HT1080 (cell line): ENCODE measurements at places on chromosomes 1 and 21.

DNA sequence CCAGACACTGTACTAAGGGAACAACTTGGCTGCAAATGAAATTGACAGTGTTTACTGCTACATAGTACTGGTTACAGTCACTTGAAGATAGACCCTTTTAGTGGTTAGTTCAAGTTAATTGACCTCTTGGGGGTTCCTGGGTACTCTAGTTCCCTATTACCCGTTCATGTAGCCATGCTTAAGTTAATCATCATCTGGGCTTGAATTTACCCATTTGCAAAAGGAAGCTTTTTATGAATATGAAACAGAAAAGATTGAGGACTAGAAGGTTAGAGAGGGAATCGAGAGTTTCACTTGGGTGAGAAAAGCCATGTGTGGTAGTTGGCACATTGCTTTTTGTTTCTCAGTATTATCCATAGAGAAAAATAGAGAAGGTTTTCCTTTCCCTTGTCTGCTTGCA, 2.7 kb downstream of the MIA3 start:
- DNase-seq: no peak

- peak; percentile 23 for DNase-seq
These were observed 54.8 kb downstream of the RAB3GAP2 start for GRCh38 chr1:220217383-220217988.

DNA sequence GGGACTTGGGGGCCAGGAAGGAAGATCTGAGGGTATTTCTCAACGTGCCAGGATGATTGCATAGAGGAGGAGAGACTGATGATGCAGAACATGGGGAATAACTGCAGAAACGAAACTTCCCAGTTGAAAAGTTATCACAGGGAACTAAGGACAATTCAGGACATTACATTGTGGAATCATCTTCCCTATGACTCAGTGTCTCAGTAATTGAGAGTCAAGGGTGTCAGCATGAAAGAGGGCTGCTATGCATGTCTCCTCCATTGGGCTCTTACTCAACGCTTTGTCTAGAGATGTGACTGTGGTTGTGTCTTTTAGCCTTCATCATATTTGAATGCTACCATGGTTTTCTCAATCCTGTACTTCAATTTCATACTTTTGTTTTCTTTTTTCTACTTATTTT, 48.9 kb upstream of the PTGFR start:
- DNase-seq: peak; percentile 13

- DNase-seq: no peak
These were observed 239.3 kb downstream of the NPHP4 start for GRCh38 chr1:5752746-5753548.

GRCh38 chr1:21913763-21914162, 23.3 kb downstream of the HSPG2 start:
- no peak for DNase-seq

DNA sequence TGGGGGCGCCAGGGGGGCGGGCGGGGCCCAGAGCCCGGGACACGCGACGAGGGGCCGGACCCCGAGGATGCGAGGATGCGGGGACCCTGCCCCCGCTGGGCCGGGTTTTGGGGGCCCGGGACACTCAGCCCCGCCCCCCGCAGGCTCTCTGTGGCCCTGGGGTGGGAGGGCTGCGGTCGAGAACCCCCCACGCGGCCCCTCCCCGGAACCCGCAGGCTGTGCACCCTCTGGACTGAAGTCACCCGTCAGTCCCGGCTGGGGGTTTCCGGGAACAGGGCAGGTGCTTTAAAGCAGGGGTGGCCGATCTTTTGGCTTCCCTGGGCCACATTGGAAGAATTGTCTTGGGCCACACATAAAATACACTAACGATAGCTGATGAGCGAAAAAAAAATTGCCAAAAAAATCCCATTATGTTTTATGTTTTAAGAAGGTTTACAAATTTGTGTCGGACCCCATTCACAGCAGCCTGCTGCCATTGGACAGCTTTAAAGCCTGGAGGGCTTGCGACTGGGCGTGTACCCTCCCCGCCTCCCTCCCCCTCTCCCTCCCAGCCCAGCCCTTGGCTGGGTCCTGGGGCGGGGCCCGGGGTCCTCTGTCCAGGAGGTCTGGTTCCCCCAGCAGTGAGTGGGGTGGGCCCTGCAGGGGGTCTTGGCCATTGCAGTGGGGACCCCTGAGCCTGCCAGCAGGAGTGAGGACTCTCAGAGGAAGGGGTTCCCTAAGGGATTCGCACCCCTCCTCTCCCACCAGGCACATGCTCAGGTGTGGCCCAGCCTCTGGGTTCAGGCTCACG, 21.6 kb upstream of the C1orf159 start:
- DNase-seq: no peak

DNA sequence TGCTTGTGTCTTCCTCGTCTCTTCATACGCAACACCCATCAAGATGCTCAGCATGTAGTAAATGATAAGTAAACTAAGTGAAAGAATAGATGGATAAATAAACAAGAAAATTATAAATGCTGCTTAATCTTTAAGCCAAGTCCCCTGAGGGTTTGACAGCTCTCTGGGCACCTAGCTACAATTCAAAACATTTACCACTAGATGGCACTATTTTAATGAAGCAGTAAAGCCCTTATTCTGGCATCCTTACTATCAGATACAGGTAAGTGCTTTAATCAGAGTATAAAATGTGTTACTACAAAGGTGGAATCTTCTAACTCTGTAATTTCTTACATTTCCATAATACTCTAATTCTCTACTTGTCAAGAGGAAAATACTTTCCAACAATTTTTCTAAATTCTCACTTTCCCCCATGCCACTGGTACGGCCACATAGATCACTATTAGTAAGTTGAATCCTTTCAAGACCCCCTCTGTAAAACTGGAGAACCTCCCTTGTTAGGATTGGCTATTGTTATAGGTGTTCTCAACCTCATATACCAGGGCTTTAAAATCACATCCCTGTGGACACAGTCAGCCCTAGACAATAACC, 137.8 kb downstream of the BARHL2 start:
- DNase-seq: peak; percentile 24

- no peak for DNase-seq
These were observed 8.4 kb upstream of the ATXN7L2 start for GRCh38 chr1:109475261-109475660.

DNA sequence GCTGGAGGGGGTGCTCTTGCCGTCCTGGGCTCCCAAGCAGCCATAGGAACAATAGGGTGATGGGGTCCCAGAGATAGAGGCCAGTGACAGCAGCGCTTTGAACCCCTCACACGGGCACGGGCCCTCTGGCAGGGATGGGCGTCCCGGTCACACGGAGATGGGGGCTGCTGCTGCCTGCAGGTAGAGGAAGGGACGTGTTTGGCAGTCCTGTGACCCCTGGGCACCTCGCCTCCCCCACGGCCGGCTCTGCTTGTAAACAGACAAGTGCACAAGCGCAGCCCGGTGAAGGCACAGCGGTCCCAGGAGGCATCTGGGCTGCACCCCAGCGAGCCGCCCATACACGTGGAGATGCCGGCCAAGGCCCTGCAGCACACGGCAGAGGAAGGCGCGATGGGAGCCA, 36.5 kb upstream of the PDE9A start:
- no peak for DNase-seq

GRCh38 chr21:44828362-44829056, 10.6 kb upstream of the SUMO3 start:
- DNase-seq: no peak

DNA sequence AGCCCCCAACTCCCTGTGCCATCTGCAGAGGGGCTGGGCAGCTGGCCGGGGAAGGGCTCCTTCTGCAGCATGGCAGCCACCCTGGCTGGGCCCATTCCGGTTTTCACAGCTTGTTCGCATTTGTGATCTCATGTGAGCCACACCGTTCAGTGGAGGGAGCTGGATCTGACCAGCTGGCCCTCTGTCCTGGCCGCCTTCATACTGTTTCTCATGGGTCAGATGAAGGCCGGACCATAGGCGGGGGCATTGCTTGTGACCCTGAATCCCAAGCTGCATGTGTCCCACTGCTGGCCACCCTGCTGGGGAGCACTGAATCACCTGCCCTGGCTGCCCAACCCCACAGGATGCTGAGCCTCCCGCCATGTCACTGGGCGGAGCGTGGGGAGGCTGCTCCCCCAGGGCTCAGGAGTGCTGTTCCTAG, 36.4 kb upstream of the PRSS38 start:
- DNase-seq: no peak

GRCh38 chr1:24157918-24158481, 15.1 kb upstream of the IL22RA1 start:
- DNase-seq: peak; percentile 28

DNA sequence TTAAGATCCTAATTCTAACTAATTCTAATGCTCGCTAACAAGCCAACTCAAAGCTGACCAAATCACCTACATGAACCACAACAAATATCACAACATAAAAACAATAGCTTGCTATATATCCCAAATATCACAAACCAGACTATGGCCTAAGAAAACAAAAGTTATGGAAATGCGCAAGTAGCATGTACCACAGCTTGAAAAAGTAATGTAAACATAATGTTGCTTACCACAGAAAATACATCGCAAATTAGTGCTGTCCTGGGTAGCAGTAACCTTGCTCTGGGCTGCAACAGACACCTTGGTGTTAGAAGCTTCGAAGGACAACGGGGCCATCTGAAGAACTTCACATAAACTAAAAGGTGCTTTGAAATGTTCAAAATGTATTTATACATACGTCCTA, 107.4 kb upstream of the LBR start:
- no peak for DNase-seq

DNA sequence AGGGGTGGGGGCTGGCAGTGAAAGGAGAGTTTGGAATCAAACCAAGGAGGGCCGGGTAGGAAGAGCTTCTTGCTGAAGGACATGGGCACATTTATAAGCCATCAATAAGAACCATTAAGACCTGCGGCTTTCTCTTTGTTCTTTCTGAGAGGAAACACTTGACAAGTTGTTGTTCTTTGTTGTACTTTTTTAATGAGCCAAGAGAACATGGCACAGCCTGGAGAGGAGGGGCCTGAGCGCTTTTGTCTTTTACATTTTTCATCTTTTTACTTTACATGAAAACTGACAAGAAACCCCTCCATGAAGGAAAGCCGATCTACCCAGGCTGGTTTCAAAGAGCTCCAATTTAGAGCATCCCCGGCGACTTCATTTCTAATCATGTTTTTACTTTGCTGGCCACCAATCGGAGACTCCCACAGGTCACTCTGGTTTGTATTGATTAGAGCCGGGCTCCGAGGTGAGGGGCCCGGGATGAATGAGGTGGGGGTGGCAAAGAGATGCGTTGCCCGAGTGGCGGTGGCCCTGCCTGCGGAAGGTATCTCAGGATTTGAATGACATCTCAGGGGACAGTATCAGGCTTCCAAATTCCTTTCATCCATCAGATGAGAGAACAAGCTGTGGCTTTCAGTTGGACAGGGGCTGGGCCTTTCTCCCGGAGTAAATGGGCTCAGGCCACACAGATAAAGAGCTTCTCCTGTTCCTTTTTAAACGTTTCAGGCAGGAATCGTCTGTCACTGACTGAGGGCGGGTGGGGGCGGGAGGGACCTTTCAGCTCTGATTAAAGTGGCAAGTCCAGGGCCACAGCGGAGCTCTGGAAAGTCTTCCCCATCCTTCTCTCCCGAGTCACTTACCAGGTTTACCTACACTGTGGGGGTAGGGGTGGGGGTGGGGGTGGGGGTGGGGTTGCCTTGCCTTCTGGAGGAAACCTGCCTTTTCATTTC, 138.8 kb upstream of the ARHGEF16 start:
- no peak for DNase-seq

GRCh38 chr1:173064011-173064410, 13.3 kb upstream of the TNFSF18 start:
- DNase-seq: peak; percentile 13

GRCh38 chr1:248752161-248753028, 3.2 kb downstream of the LYPD8 start:
- DNase-seq: no peak

GRCh38 chr1:23050201-23050600, 30.9 kb downstream of the KDM1A start:
- DNase-seq: no peak

- peak; percentile 60 for DNase-seq
These were observed 1.4 kb downstream of the KIAA0319L start for GRCh38 chr1:35555601-35556477.

- DNase-seq: no peak
These were observed 548.8 kb upstream of the ZP4 start for GRCh38 chr1:238439511-238439910.

DNA sequence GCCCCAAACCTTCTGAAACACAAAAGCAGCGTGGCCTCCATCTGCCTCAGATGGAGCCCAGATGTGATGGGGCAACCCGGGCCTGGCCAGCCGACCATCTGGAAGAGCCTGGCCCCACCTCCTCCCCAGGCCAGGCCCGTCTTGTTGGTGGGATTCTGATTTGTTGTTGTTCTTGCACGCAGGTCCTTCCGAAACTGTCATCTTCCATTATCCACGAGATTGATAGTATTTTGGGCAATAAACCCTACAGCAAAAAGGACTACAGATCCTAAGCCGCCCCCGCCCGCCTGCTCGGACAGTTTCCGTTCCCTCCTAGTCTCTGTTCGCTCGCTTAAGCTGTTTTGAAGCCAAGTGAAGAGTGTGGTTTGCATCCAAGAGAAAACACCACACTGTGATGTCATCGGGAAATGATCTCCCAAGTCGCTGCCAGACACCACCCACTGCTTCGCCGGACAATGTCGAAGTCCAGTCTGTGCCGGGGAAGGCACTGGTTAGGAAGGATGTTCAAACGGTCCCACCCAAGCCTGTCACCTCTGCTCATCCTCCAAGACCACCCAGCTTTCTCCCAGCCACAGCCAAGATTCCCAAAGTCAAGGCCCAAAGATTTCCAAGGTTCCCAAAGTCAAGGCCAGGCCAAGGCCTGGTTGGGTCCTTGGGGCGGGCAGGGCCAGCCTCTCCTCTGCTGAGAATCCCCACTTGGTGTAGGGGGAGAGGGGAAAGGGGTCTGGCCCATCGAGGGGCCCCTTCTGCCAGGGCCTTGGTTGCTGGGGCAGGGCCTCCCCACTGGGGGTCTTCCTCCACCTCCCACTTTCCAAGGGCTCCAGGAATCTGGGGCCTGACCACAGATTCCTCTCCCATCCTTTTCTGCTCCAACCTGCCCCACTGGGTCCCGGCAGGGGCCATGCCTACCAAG, 52.9 kb downstream of the KCNAB2 start:
- DNase-seq: no peak

GRCh38 chr1:5826601-5827000, 165.6 kb downstream of the NPHP4 start:
- DNase-seq: no peak

- DNase-seq: peak; percentile 90
These were observed 43.8 kb downstream of the SLC44A3 start for GRCh38 chr1:94863919-94864318.

DNA sequence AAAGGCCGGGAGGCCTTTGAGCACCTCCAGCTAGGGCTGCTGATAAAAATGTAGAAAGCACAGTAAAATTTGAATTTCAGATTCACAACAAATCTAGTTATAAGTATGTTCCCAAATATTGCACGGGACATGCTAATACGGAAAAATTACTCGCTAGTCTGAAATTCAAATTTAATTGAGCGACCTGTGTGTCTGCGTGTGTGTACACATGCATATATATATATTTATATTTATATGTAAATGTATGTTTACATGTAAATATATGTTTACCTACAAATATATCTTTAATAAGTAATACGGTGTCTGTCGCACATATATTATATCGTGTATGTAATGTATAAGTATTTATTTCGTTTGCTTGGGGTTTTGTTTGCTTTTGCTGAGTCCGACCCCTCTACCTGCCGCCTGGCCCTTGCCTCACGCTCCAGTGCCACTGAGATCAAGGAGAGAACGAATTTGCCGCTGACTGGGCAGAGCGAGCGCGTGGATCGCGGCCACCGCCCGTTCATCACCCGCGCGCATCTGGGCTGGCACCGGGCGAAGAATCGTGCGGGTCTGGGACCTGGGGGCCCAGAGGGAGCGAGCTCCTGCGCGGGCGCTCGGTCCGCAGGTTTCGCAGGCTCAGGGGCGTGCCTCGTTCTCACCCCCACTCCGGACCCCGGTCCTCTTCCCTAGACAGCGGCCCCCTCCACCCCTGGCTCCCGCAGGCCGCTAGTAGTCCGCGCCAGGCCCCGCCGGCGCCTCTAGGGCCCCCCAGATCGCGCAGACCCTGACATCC, 534 bp upstream of the WRAP73 start:
- DNase-seq: no peak
